HFFc6 (cell line): ENCODE measurements at places on chromosomes 6 and 20.

DNA sequence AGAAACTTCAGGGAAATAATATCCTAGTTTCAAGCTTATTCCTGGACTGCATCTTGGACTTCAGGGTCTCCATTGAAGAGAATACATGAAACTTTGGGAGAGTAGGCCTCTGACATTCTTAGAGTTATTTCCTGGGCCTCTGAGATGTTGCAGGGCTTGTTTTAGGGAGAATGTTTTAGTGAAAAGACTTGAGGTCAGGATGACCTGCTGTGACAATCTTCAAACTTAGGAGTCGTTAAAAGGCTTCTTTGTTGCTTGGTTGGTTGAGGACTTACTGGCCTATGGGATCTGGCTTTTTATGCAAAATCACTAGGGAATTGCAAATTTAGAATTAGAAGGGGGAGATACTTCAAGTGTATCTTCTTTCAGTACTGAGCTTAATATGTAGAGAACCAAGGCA lies 613.2 kb upstream of the FLRT3 start:
- DNase-seq, result no peak

DNA sequence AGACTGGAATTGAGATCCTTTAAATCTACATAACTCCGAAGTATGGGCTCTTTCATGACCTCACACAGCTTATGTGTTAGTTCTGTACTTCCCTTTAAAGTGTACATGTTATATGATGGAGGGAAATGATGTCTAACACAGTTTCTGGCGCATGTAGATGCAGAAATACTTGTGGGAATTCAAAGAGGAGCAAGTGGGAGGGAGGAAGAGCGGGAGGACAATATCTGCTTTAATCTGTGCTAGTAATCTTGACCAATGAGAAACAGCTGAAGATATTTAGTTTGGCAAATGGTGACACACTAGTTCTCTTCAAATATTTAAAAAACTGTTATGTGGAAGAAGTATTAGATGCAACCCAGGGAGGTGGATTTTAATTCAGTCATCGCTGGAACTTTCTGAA lies 62.9 kb upstream of the PLEKHG1 start:
- no peak for DNase-seq

GRCh38 chr6:163679753-163680152 lies 265.2 kb downstream of the QKI start:
- no peak for DNase-seq

- DNase-seq, result no peak
Observed at GRCh38 chr6:62797190-62797589, 414.1 kb upstream of the FKBP1C start.

DNA sequence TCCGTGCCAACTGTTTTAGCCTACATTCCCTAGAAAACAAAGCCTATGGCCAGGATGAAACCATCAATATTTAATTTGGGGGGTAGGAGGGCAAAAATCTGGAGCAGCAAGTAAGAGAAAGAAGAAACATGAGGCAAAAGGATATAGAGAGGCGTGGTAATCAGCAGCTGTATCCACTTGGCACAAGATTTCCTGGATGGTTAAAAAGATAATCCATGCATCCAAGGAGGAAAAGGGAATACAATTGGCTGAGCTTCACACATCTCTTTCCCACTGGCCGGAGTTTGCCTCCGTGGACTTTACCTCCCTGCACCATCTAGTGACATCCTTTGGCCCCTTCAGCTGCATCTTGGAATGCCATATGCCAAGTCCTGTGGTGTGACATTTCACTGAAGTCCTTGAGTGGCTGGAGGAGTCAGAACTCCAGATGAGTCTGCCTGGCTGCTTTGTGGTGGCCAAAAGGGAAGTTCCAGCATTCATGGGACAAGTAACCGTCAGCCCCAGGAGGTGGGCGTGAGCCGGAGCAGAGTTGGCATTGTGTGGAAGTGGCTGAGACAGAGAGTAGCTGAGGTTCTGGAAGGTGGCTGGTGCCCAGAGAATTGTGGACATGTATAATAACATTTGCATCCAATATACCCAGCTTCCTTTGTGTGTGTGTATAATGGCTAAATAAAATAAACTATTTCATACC lies 13.7 kb upstream of the TMX4 start:
- no peak for DNase-seq
